ENCODE measurements at places on chromosomes 4 and X.

GRCh38 chrX:39772057-39772832, 325.5 kb downstream of the BCOR start:
- DNase-seq = no peak

GRCh38 chr4:112766422-112766821, 129.5 kb downstream of the LARP7 start:
- DNase-seq = no peak

GRCh38 chr4:94603170-94603747, 151.5 kb downstream of the PDLIM5 start:
- DNase-seq = no peak

DNA sequence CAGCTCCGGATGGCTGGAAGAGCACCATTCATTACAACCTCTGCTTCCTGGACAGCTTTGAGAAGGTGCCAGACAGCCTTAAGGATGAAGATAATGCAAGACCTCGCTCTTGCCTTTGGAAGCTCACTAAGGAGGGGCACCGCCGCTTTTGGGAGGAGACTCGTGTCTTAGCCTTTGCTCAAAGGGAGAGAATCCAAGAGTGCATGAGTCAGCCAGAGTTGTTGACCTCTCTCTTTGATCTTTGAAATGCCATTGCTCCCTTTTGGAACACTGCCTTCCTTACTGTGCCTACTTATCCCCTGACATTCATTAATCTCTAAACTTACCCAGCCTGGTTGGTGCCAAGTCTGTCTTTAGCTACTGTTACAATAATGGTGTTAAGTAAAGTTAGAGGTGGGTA, 1.2 kb downstream of the FOXR2 start:
- no peak for DNase-seq

GRCh38 chr4:26346203-26346620, 25.4 kb downstream of the RBPJ start:
- no peak for DNase-seq

- no peak for DNase-seq
Observed at GRCh38 chr4:148831945-148832344, 389.7 kb upstream of the NR3C2 start.

DNA sequence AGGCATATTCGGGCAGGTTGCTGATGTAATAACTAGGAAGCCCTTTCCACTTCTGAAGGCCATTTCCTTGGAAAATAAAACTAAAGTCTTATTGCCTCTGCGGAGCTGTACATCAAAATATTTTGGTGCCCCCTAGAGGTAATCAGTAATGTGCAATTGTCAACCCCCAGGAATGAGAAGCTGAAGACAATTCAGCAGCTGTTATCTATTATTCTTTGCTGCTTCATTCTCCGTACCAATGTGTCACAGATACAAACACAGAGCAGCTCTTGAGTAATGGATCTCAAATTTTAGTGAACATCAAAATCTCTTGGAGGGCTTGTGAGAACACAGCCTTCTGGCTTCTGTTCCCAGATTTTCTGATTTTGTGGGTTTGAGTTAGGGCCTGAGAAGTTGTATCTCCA, 3.5 kb upstream of the SLIT2 start:
- DNase-seq = no peak

- DNase-seq = no peak
Observed at GRCh38 chr4:113730467-113731216, 30.9 kb downstream of the CAMK2D start.
